ENCODE measurements at places on chromosomes 2 and 18.

GRCh38 chr2:217928324-217929181, 74.2 kb downstream of the TNS1 start:
- H3K27me3 ChIP-seq: no peaks in the 10 kb centered on the region
- peaks cover 21% of the 10 kb centered on the region for H3K4me1 ChIP-seq
- no peak for DNase-seq
- no peaks in the 10 kb centered on the region for H3K36me3 ChIP-seq

DNA sequence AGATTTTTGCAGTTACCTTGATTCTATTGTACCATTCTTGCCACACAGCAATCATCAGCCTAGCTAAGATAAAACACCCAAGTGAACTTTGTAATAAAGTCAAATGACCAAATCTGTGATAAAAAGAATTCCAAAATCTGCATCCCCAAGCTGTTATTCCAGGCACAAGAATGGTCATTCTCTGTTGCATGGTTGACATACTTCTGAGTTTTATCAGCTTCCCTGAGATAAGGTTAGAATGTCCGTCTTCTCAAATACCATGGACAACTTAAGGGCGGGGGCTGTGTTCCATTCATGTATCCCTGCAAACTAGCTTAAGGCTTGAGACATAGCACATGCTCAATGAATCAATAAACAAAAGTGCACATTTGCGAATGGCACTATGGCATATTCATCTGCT, 8.1 kb upstream of the BMP10 start:
- no peak for DNase-seq
- H3K27me3 ChIP-seq: peaks cover 9% of the 10 kb centered on the region
- H3K27ac ChIP-seq: no peak overlapping the region

DNA sequence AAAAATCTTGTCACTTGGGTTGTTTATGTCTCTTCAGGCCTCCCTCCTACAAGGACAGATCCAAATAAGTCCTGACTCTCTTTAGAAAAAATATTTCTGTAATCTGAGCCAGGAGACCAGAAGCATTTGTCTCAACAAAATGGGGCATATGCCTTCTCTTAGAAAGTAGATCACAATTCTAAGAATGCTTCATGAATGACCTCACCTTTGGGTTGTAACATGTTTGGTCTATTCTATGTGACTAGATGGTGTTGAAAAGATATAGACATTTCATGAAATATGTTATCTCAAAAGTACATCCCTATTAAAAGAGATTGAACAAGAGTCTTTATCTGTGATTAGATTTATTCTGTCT, 159.0 kb upstream of the SETBP1 start:
- H3K27me3 ChIP-seq: no peaks in the 10 kb centered on the region
- no peaks in the 10 kb centered on the region for H3K36me3 ChIP-seq
- no peaks in the 10 kb centered on the region for H3K4me1 ChIP-seq
- H3K4me3 ChIP-seq: no peak overlapping the region
- DNase-seq: no peak

DNA sequence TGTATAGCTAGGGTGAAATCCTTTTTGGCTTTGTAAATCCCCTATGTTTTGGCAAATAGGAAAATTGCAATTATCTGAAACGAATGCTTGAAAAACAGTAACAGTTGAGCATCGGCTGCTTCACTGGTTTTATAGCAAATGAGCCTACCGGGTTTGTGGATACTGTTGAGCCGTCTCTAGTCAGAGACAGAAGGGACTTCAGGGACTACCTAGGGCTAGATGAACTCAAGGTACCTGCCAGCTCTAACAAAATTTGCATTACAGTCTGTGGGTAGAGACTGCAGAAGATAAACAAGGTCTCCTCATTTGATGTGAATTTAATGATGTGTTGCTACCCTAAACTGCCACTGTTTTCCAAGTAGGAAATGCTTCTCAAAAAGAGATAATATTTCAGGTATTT, 101.1 kb downstream of the EML6 start:
- no peak for DNase-seq
- no peaks in the 10 kb centered on the region for H3K27me3 ChIP-seq
- no peaks in the 10 kb centered on the region for H3K4me1 ChIP-seq
- no peak overlapping the region for H3K27ac ChIP-seq
- H3K4me3 ChIP-seq: no peak overlapping the region

DNA sequence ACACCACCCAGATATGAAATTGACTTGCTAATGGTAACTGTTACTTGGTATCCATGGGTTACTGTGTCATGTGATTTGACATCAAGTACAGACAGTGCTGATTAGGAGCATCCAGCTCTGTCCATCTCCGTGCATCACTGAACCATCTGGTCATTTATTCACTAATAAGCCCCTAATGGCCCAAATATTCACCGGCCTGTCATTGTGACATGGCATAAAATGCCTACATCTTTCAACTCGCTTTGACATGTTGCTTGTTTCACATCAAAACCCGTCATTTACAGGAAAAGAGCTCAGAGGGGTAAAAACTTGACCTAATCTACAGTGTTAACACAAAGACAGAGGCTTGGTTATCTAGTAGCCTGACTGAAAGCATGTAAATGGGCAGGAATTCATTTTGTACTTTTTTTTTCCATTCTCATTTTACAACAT, 308.9 kb upstream of the ATP5MC3 start:
- no peaks in the 10 kb centered on the region for H3K4me1 ChIP-seq
- H3K36me3 ChIP-seq: no peaks in the 10 kb centered on the region
- no peaks in the 10 kb centered on the region for H3K27me3 ChIP-seq
- H3K27ac ChIP-seq: no peak overlapping the region
- peak; percentile 5 for DNase-seq

- no peak overlapping the region for H3K27ac ChIP-seq
- peaks cover 8% of the 10 kb centered on the region for H3K36me3 ChIP-seq
- DNase-seq: peak; percentile 26
- H3K27me3 ChIP-seq: no peaks in the 10 kb centered on the region
- peaks cover 8% of the 10 kb centered on the region for H3K4me1 ChIP-seq
Observed at GRCh38 chr2:74206180-74206688, 7.8 kb downstream of the MTHFD2 start.

DNA sequence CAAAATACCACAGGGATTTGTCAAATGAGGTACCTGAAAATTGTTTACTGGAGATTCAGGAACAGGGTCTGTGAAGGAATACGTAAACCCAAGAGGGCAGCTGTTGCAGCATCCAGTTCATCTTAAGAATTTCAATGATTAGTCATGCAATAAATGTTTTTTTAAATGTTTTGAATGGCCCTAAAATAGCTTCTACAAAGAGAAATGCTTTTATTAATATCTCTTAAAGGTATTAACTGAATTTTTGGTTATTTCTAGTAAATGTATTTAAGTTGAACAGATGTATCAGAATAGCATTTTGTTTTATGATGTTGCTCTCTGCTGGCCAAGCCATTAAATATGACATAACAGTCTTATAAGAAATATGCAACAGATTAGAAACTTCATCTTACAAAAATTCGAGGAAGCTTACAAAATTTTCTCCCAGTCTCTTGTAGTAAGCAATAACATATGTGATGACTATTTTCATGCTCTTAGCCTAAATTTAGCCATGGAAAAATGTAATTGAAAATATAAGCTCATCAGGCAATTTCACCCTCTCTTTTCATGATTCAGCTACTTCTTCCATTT, 863.9 kb downstream of the SUCLG1 start:
- H3K4me1 ChIP-seq: no peaks in the 10 kb centered on the region
- H3K36me3 ChIP-seq: no peaks in the 10 kb centered on the region
- no peak overlapping the region for H3K4me3 ChIP-seq
- H3K27me3 ChIP-seq: no peaks in the 10 kb centered on the region
- DNase-seq: no peak

GRCh38 chr18:22547807-22548561, 130.3 kb upstream of the CTAGE1 start:
- no peaks in the 10 kb centered on the region for H3K4me1 ChIP-seq
- H3K36me3 ChIP-seq: no peaks in the 10 kb centered on the region
- H3K27me3 ChIP-seq: no peaks in the 10 kb centered on the region
- no peak overlapping the region for H3K27ac ChIP-seq
- no peak for DNase-seq
- no peak overlapping the region for H3K4me3 ChIP-seq

Measured in large intestine (tissue), 12 donors.